ENCODE measurements at places on chromosomes 13 and 19.
A peak's percentile ranks its signal among the peaks of the same experiment; 100 is the strongest.

GRCh38 chr13:98144027-98144741, 1.3 kb downstream of the FARP1 start:
- peak; percentile 34 for DNase-seq

GRCh38 chr13:94427313-94427953, 52.0 kb downstream of the DCT start:
- no peak for DNase-seq

- no peak for DNase-seq
Measured at GRCh38 chr13:106503272-106503671, 32.2 kb downstream of the EFNB2 start.

DNA sequence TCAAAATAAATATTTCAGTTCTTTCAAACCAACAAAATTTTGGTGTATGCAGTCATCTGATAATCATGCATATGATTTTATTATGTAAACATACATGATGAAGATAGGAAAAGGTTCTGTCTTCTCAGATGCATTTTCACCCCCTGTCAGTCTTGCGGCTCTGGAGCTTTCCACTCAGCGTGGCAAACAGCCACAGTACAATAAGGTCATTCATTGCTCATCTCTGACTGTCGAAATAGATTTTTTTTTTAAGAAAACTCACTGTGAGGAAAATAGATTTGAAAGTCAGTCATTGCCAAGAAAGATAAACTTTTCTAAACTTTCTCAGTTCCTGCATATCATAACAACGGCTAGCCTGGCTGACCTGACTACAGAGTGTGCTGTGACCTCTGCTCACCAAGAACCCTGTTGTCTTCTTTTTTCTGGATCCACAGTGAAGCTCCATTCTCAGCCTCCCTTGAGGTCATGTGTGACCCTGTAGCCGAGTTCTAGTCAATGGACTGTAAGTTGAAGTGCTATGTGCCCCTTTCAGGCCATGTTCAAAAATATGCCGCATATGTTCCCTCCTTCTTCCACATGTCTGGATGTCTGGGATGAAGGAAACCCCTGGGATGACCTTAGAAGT, 519.6 kb downstream of the KLF5 start:
- no peak for DNase-seq

GRCh38 chr19:19077103-19077502, 13.3 kb downstream of the SLC25A42 start:
- no peak for DNase-seq

GRCh38 chr19:38134540-38135149, 89.4 kb downstream of the DPF1 start:
- no peak for DNase-seq

GRCh38 chr19:1153891-1154730, 20.0 kb downstream of the SBNO2 start:
- DNase-seq, result no peak

GRCh38 chr13:44833139-44833538, 156.1 kb downstream of the NUFIP1 start:
- no peak for DNase-seq

GRCh38 chr13:41182231-41182630, 12.1 kb downstream of the KBTBD7 start:
- no peak for DNase-seq

DNA sequence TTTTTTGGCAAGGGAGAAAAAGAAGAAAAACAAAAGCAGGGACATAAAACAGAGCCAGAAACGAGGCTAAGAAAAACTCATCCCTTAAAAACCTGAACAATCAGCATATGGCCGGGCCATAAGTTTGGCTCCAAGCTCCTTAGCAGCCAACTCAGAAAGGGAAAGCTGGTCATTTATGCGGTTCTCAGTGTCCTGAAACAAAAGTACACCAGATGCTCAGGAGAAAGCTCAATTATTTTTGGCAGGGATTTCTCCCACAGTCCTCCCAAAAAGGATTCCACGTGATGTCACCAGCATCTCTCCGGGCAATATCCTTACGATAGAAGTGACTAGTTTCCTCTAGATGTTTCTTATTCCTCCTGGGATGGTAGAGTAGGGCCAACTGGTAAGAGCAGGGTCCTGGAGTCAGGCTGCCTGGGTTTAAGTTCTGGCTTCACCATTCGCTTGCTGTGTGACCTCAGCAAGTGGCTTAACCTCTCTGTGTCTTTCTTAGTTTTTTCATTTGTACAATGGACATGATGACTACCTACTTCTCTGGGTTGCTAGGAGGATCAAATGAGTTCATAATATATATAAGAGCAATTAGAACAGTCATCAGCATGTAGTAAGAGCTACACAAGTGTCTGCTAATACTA, 34.0 kb downstream of the PIN1 start:
- no peak for DNase-seq

DNA sequence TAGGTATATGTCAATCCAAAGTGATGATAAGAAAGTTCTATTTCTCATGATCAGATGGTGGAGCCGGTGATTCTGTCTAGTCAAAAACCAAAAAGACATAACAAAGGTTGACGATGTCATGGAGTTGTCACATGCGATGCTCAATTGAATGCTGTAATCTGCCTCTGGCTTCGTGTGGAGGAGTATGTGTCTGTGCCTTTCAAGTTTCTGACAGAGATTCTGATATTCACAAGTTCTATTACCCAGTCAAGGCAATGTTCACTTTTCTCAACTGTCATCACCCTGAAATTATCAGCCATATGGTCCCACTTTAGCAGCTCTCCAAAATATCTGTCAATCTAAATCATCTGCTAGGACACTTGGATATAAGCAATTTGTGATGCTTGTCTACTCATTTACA, 367.6 kb upstream of the PRR20A start:
- DNase-seq, result no peak

- DNase-seq, result peak; percentile 88
Measured at GRCh38 chr13:41827507-41828213, 133.2 kb downstream of the VWA8 start.

DNA sequence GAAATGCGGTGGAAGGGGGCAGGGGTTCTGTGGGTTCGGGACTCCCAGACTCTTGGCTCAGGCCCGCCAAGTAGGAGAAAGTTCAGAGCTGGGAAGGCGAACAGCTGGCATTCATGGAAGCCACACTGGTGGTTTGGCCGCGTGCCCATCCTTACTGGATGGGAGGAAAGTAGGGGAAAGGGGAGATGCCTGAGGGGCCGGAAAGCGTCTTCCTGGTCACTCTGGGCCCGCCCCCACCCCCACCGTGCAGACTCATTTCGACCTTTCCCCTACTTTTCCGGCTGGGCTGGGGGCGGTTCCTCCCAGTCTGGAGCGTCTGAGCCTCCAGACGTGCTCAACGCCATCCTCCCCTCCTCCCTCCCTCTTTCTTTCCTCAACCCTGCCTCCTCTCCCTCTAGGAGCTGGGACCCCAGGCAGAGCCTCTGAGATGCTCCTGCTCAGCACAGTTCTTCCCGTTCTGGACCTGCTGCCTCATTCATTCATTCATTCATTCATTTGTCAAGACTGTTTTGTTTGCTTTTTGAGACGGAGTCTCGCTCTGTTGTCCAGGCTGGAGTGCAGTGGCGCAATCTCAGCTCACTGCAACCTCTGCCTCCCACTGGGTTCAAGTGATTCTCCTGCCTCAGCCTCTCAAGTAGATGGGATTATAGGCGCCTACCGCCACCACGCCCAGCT, 3.5 kb downstream of the ANGPTL4 start:
- peak; percentile 94 for DNase-seq

DNA sequence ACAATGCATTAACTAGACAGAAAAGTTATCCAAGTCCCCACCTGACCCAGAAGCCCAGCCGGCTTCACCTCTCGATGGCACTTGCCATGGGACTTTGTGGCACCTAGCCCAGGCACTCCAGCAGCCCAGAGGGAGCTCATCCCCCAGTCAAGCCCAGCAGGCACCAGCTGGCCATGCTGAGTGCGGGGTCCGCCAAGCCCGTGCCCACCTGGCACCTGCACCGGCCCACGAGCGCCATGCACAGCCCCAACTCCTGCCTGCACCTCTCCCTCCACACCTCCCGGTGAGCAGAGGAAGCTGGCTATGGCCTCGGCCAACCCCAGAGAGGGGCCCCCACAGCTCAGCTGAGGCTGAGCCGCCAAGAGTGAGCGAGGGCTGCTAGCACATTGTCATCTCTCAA, 1759.1 kb downstream of the OLFM4 start:
- no peak for DNase-seq

GRCh38 chr13:22874839-22875238, 305.9 kb upstream of the SGCG start:
- no peak for DNase-seq

DNA sequence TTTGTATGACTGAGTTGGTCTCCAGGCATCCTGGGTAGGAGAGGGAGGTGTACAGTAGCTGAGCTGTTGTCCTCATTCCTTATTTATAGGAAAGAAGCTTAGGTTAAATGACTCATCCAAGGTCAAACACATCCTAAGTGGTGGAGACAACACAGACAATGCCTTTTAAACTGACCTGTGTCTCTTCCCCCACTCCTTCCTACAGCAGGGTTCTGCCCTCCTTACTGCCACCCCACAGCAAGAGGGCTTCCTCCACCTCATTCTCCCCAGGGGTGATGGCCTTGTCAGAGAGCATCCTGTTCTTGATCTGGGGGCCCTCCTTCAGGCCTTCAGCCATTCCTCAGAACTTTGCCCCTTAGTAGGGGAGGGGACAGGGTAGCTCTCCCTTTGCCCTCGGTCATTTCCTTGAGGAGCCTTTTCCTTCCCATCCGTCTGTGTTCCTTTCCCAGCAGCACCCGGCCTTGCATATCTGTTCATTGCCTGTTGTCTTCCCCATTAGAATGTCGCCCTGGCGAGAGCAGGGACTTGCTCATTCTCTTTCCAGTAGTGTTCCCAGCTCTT, 48.2 kb upstream of the GPI start:
- DNase-seq, result no peak

- DNase-seq, result no peak
Measured at GRCh38 chr19:2755448-2755705, 15.6 kb upstream of the SLC39A3 start.
